ENCODE measurements at places on chromosomes 11 and 22.

GRCh38 chr11:68041617-68042218 is 2.9 kb downstream of the TCIRG1 start:
- DNase-seq = no peak

GRCh38 chr11:122743949-122744348 is 88.4 kb downstream of the UBASH3B start:
- peak; percentile 56 for DNase-seq

GRCh38 chr11:119744577-119744976 is 15.6 kb upstream of the NECTIN1 start:
- DNase-seq = no peak

DNA sequence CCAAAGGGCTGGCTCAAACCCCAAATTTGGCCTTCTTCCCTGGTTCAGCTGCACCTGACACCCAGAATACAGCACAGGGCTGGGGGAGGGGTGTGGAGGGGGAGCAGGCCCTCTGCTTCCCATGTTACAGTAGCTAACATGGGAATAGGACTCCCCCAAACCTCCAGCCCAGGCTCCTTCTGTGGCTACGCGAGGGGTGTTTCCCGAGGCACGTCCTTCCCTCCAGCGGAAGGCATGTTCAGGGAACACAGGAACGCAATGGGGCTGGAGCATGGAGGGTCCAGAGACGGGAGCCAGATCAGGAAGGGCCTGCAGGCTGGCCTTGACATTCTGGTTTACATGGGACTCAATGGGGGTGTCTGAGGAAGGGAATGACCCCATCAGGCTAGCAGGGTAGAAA is 11.8 kb upstream of the IGLL1 start:
- DNase-seq = no peak

GRCh38 chr11:10374386-10374785 is 69.5 kb downstream of the ADM start:
- DNase-seq = no peak

GRCh38 chr11:86418106-86418505 is 43.4 kb downstream of the CCDC81 start:
- no peak for DNase-seq

GRCh38 chr22:44289414-44290171 is 23.2 kb downstream of the SHISAL1 start:
- no peak for DNase-seq

DNA sequence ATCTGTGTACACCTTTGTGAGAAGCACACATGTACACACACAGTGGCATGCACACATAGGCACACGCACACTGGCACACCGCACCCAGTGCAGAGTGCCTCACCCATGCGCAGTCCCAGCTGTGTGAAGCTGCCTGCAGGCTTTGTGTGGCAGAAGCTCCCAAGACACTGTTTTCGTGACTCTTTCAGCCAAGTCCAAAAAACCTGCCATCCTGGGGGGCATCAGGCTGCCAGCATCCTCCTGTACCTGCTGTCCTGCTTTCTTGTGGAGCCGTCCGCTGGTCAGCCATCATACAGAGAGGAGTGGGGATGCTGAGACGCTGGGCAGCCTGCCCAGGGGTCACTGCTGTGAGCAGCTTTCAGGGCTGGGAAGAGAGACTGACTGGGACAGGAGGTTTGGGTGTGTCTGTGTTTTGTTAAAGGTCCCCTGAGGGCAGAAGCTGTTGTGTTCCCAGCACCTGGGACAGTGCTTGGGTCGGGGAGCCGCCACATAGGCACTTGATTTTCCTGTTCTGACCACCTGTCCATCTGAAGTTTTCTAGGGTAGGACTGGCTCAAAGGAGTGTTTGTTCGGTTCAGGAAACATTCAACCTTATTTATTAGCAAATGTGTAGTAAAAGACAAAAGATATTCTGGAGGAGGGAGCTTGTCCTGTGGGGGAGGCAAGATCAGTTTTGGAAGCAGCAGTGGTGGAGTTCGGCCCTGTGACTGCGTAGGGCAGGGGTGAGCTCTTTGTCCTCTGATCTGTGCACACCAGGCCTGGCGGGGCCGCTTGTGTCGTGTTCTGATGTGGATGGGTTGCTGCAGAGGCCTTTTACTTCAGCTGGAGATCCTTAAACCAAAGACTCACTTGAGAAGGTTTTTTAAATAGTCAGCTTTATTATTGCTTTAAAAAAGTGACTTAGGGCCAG is 29.7 kb downstream of the AP2A2 start:
- DNase-seq = no peak

GRCh38 chr11:114044042-114044871 is 15.3 kb upstream of the ZBTB16 start:
- DNase-seq = no peak

GRCh38 chr11:47566149-47566698 is 825 bp downstream of the PTPMT1 start:
- DNase-seq = no peak

GRCh38 chr11:123286761-123287160 is 91.7 kb upstream of the CLMP start:
- no peak for DNase-seq

- DNase-seq = no peak
These were observed 20.3 kb upstream of the ME3 start for GRCh38 chr11:86692746-86693145.

DNA sequence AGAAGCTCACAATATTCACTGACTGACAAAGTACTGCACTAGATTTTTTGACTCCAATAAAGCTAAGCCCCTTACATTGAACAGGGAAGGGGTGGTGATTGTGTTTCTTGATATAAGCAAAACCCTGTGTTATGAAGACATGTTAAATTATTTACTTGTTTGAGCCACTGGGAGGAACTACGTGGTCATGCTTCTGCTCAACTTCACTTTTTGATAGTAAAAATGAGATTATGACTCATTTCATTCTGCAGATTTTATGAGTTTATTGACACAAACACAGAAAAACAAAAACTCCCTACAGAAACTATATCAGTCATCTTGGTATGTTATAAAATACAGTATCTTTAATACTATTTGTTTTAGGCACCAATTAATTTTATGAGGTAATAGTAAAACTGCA is 124.7 kb downstream of the CADM1 start:
- DNase-seq = no peak

GRCh38 chr11:84022201-84022600 is 736.0 kb upstream of the CCDC90B start:
- DNase-seq = no peak

DNA sequence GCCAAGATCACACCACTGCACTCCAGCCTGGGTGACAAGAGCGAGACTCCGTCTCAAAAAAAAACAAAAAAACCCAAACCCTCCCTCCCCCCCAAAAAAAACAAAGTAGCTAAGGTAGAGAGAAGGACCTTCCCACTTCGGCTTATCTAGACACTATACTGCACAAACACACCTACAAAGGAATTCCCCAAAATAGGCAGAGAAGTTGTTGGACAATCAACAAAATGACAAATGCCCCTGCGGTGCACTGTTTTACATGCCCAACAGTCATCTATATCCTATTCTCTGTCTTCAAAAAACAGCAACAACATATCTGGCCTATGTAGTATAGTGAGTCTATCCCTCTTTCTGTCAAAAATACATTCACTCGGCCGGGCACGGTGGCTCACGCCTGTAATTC is 6.6 kb upstream of the DPF2 start:
- no peak for DNase-seq

GRCh38 chr11:73243093-73243485 is 25.0 kb downstream of the P2RY2 start:
- DNase-seq = no peak

DNA sequence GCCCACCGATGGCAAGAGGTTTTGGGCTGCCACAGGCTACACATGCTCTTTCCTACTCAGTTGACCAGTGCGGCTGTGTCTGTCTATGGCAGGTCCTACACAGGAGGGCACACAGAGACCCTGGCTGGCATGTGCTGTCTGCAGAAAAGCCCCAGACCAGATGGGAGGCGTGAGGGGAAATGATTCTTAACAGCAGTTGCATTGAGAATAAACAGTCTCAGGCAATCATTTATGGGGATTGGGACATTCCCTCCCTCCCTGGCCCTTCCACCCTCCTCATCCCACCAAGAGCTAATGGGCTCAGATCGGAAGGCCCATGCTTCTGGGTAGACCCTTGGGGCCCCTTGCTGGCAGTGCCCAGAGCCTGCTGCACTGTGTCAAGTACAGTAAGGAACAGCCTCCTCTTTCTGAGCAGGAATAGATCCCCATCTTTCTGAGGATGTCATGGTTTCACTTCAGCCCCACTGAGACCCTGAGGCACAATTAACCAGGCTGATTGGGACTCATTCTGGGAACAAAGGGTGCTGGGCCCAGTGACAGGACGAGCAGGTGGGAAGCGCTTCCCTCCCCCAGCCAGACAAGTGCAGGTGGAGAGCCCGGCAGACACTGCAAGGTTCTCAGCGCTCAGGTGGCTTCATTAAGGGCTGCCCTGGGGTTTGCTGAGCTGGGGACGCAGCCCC is 28.3 kb downstream of the TSPAN18 start:
- DNase-seq = no peak

DNA sequence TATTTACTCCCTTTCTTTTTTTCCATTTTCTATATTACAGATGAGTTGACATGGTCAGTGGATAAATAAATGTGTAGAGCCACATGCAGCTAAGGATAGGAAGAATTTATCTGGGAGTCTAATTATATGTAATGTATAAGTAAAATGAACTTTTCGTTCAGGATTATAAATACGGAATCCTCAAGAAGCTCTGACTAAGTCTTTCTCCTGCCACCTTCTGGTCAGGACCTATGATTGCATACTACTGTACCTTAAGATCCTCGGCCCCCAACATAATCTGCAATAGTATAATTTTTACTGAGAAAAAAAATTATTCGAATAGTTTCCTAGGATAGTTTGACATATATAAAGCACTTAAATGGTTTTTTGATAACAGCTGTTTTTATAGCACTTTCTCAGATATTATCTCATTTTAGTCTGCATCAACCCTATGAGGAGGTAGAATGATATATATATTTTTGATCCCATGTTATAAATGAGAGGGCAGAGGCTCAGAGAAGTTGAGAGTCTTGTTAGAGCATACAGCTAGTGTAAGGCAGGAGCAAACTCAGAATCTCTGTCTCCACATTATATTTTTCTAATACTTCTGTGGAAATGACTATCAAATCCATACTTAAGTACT is 36.1 kb downstream of the CCDC90B start:
- DNase-seq = no peak

DNA sequence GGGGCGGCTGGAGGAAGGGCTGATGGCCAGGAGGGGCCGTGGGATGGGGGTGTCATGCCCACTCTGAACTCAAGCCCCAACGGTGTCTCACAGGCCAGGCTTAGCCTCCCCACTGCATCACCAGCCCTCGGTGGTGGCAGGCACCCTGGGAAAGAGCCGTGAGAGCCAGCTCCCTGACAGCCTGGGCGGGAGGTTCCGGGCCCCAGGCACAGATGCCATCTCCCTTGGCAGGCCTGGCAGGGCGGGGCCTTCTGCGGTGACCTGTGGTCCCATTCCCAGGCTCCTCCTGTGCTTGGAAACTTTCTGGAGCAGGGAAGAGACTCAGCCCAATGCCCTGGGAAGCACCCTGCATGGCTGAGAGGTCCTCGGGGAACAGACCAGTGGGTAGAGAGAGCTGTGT is 4.8 kb downstream of the PHLDA2 start:
- DNase-seq = no peak

GRCh38 chr11:102205805-102206204 is 95.6 kb downstream of the YAP1 start:
- no peak for DNase-seq

- DNase-seq = no peak
These were observed at the start of gene LRRC75B for GRCh38 chr22:24592851-24593558. LRRC75B (minus strand) TSS chr22:24593073; CDS start chr22:24593039, 34 bp downstream.

DNA sequence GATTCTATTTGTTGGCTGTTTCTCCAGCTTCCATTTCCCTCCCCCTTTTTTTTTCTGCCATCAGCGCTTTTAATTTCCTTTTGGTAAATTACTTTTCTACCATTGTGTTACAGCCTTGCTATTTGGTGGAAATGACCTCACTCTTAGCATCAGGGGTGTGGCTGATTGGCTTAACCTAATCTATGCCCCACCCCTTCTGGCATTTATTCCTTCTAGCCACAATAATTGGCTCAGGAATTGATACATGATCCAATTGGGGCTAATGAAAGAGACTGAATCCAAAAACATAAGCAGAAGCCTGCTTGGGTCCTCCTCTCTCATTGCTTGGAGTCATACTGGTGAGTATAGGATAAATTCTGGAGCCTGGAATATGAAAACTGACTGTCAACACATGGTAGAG is 402.4 kb upstream of the LRRC4C start:
- no peak for DNase-seq

DNA sequence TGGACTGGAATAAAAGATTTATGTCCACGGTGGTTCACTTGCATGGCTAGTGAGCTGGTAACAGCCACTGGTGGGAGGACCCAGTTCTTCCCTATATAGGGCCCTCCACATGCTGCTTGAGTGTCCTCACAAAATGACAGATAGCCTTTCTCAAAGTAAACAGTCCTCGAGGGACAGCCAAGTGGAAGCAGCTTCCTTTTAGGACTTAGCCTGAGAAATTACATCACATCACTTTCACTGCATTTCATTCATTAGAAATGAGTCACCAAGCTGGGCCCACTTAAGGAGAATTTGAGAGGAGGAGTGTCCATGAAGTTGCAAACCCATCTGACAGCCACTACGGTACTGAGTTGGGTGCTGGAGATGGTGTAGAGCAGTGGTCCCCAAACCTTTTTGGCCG is 7.0 kb downstream of the ISX start:
- DNase-seq = no peak

GRCh38 chr11:60069450-60069849 is 13.0 kb downstream of the MS4A3 start:
- DNase-seq = no peak

DNA sequence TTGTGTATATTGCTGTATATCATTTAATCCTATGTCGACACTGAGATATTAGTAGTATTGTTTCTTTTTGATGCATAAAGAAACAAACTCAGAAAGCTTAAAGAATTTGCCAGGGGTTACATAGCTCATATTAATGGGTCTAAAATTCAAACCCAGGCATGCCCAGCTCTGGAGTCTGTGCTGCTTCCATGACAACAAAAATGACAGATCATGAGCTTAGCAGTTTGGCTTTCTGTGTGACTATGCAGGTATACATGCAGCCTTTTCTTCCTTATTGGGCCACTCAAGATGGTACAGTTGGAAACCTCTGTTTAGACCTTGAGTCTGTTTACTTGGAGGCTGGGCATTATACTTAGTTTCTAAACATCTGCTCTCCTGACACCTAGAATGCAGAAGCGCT is 220.5 kb upstream of the TENM4 start:
- DNase-seq = no peak

- no peak for DNase-seq
These were observed 54.6 kb upstream of the TREH start for GRCh38 chr11:118734031-118734430.

DNA sequence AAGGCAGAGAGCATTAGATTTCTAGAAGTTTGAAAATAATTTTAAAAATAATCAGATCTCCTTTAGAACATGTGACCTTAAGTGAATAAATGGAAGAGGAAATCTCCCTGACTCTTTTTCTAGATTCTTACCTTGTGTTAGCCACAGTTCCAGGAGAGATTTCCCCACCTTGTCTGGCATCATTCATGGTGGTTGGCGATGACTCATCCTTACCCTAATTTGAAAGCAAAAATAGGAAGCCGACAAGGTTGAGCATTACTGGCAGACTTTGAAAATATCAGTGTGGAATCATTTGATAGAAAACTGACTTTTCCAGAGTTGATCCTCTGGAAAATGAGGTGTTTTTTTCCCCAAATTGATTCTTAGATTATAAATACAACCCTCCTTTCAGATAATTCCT is 48.1 kb downstream of the CNTN5 start:
- DNase-seq = no peak
